NCI-H1436 treated with DMSO at 0.1 percent for 48 hours (cell line): ENCODE measurements at places on chromosomes 5 and 9.

GRCh38 chr9:85858056-85858750, 82.7 kb upstream of the NAA35 start:
- DNase-seq: no peak

DNA sequence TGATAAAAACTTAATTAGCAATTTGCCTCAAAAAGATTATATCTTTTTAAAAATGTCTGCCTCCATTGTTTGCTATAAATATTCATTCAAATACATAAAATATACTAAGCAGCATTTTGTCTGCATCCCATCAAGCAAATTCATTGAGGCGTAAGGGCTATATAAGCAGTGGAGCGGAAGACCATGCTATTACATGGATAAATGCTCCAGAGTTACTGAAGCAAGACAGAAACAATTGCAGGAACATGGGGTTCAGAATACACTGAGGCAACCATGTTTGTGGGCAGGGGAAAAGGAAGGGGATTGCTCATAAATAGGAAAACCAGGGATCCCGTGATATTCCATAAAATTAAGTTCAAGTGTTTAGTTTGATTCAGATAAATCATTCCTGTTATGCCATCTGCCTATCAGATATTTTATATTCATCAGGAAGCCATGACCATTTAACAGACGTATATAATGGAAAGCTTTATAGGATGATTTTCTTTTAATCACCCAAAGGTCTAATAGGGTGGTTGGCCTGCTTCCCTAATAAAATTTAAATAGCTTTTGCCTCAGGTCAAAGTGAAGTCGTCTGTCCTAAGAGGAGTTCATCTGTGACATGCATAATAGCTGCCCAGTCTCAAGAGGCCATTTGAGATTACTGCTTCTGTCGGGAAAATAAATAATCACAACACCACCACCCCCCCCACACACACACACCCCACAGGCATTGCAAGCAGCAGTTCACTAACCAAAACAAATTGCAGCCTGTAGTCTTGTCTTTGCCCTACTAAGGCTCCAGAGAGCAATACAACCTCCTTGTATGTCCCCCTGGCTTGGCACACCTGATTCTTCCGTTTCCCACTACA, 105.2 kb downstream of the RASEF start:
- no peak for DNase-seq

DNA sequence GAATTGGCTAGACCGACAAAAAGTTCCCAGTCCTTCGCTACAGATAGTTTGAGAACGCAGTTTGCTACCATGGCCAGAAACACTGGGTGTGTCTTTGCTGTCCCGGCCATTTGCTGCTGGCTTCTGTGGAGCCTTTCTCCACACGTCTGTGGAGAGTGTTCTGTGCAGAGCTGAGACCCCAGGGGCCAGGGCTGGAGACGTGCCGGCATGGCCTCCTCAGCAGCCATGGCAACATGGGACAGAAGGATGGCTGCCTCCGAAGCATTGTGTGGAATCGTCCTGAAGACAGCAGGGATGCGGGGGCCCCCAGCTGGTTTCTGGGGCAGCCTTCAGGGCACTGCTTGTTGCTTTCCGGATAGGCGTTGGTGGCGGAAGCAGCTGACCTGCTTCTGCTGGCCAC, 142.8 kb downstream of the GADD45G start:
- no peak for DNase-seq

DNA sequence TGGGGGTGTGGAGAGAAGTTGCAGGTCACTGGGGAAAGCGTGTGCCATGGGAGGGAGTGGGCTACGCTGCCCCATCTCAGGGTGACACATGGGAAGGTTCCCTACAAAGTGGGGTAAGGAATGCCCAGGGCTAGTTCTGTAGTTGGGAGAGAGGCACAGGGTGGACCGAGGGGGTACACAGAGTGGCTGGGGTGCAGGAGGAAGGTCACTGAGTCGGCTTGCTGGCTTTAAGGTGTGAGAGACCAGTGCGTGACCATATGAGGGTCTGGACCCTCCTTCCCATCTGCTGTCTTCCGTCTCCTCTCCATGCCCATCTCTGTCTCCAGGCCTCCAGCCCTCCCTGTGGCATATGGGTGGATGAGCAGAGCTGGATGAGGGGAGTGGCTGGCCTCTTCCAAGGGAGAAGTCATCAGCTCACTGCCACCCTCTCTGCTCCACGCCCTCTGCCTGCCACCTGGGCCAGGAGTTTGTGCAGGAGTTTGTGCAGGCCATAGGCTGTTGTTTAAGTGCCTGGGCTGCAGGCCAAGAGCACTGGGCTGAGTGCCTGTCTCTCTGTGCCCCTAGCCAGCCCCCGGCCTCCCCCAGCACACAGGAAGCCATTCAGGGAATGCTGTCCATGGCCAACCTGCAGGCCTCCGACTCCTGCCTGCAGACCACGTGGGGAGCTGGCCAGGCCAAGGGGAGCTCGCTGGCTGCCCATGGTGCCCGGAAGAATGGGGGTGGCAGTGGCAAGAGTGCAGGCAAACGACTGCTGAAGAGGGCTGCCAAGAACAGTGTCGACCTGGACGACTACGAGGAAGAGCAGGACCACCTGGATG, 96.8 kb downstream of the PHF2 start:
- DNase-seq: no peak

DNA sequence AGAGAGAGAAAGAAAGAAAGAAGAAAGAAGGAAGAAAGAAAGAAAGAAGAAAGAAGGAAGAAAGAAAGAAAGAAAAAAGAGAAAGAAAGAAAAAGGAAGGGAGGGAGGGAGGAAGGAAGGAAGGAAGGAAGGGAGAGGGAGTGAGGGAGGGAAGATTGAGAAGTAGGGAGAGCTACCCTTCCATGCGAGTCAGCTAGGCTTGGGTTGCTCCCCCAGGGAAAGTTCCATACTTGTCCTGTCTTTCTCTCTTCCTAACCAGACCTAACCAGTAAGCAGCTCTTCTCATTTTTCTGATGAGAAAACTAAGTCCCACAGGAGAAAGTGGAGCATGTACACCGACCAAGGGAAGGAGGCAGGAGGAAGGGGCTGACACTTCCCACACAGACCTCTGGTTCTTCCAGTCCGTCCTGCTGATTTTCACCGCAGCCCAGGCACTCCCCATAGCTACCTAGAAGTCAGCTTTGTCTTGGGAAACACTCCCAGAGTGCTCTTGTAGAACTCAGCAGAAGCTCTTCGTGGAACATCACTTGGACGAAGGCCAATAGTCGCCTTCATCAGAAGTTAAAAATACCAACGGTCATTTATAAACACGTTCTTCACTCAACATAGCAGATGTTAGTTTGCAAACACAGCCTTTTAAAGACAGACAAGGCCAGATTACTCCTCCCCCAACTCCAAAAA, 29.0 kb upstream of the ENTREP1 start:
- no peak for DNase-seq

DNA sequence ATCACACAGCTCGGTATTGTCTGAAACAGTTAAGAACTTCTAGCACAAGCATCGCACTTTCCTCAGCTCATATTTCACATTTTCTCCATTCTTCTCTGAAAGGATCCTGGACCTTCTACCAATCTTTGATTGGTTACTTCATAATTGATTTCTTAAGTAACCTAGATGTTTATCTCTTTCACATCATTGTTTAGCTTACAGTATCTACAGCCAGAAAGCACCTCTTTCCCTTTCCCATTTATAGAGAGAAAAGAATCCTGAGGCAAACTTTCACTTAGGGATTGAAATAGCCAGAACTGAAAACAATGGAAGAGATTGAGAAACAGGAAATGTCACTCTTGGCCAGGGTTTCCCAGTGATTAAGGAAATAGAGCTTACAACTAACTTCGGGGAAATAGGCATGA, 2.5 kb downstream of the IL33 start:
- DNase-seq: no peak

DNA sequence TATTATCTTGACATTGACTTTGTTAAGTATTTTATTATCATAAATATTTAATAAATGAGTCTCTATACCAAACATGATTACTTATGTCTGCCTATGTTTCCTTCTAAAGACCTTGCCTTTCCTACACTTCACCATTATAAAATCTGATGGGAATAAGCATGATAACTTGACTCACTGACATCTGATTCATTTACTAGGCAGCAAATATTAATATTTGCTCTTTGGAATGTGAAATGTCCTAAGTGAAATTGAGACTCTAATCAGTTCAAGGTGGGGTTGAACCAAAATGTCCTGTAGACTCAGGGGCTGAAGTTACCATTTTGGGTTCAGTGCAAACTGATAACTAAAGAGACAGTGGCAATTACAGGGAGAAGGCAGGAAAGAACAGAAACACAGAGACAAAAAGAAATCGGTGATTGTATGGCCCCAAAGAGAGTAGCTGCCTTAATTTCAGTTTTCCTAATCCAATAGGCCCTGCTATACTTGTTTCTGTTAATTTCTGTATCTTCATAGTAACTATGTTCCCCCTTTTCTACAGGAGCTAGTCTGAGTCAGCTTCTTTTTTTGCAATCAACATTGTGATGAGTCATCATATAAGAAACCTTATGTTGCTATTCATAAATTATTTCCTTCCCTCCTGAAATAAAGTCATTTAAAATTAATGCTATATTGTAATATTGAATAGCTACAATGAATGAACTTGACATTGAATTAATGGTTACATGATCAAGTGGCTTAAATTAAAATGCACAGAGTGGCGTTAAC, 296.8 kb downstream of the PDE4D start:
- no peak for DNase-seq

DNA sequence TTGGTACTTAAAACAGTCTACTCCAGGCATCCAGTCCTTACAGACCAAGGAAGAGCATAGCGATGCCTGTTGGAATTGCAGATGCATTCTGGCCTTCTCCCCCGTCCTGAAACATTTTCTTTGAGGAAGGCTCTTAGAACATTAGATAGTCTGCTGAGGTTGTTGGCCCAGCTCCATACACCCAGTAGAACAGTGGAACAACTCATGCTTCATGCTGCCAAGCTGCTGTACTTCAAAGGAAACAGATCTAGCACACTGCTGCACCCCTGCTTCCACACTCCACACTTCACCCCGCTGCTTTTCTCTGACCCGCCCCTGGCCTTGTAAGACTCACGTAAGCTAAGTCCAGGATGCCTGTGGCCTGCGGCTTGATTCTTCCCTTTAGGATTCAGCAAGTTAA, 33.4 kb upstream of the NCS1 start:
- DNase-seq: no peak

DNA sequence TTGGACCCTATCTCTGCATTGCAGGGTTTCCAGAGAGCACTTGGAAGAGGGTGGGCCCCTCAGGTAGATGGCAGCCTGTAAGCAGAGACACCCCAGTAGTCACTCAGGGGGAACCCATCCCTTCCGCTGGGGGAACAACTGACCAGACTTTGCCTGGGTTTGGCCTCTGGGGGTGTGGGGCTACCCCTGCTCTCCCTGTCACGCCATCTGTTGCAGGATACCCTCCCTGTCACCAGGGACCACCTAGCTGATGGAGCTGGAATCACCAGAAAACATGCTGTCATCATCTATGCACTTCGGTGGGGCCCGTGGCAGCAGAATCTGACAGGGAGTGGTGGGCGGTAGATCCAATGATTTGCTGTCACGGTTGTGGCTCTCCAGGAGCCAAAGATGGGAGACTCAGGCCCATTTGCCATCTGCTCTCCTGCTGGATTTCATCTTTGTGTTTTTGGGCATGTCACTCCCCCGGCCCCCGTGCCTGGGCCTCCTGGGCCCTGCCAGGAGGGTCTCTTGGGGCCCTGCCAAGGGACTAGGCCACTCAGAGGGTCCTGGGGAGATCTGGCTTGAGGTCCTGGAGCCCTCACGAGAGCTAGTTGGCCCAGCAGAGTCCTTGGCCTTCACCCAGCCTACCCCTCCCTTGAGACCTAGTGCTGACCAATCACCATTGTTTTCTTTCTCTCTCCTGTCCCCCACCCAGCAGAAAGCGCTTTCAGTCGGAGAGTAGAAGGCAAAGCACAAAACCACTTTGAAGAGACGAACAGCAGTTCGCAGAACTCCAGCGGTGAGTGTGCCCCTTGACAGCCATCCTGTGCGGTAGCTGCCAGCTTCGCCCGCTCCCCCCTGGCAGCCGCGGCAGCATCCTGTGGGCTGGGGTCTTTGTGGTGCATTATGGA, 45.9 kb downstream of the AMBP start:
- DNase-seq: no peak

DNA sequence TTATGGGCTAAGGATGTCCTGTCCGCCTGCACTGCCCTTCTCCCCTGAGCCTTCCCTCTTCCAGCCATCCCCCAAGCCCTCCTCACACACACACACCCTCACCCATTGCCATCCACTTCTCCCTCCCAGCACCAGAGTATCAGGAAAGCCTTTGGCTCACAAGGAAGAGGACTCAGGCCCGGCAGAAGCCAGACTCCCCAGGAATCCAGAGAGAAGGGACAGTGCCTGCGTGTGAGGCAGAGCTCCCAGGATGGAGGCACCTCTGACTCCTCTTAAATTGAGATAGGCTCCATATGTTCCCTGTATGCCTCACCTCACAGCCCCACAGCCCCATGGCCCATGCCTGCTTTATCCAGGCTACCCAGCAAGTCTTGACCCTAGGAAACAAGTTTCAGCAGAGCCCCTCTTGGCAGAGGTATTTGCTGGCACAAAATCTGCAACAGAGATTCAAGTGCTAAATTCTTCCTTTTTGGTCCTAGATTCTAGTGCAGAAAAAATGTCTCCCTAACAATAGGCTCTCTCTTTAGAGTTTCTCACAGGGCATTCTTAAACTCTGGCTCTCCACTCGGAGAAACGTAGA, 761 bp downstream of the IL17B start:
- DNase-seq: no peak

- no peak for DNase-seq
Measured at GRCh38 chr9:96603305-96604003, 16.2 kb downstream of the CDC14B start.

DNA sequence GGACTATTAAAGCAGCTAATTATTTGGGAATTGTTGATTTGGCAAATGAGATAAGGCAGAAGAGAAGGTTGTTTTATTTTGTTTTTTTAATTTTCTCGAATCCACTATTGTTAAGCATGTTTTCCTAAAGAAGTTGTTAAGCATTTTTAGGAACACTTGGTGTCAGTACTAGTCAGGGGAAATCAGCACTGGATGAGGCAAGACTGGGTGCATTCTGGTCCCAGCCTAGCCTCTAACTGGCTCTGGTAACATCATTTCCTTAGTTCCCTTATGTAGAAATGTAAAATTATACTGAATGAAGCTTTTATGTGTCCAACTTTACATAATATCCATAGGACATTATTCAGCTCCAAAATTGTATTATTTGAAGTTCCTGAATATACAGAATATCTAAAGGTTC, 196.1 kb downstream of the PCSK5 start:
- no peak for DNase-seq

DNA sequence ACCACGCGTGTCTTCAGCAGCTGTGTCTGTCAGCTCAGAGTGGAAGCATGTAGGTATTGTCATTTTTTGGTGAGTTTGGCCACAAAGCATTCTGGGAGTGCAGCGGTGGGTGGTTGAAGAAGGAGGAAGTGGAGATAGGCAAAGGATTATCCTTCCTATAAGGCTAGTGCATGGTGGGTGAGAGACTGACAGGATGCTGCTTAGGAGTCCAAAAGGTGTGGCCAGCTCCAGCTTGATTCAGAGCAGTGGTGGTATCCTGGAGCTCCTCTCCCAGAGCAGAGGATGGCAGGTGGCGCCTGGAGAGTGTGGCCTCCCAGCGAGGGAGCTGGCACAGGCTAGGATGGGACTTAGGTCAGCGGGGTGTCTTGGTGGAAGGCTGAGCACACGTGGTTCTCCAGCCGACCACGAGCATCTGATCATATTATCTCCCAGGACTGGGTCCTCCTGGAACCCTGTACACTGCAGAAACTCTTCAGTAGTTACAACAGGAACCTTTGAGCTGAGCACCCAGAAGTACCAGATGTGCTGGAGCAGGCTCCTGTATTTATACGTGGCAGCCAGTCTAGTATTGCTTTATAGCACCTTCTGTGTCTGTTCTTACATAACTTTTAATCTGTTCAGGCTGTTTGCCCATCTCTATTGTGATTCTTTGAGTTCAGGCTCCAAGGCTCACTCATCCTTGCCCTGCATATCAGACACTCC, 29.6 kb downstream of the MAML1 start:
- no peak for DNase-seq
